ENCODE measurements at places on chromosomes 7 and 10. TPM values are rescaled to one million over a fixed set of nuclear protein-coding genes. Genes with fewer than 3 reads are reported as not detected.

DNA sequence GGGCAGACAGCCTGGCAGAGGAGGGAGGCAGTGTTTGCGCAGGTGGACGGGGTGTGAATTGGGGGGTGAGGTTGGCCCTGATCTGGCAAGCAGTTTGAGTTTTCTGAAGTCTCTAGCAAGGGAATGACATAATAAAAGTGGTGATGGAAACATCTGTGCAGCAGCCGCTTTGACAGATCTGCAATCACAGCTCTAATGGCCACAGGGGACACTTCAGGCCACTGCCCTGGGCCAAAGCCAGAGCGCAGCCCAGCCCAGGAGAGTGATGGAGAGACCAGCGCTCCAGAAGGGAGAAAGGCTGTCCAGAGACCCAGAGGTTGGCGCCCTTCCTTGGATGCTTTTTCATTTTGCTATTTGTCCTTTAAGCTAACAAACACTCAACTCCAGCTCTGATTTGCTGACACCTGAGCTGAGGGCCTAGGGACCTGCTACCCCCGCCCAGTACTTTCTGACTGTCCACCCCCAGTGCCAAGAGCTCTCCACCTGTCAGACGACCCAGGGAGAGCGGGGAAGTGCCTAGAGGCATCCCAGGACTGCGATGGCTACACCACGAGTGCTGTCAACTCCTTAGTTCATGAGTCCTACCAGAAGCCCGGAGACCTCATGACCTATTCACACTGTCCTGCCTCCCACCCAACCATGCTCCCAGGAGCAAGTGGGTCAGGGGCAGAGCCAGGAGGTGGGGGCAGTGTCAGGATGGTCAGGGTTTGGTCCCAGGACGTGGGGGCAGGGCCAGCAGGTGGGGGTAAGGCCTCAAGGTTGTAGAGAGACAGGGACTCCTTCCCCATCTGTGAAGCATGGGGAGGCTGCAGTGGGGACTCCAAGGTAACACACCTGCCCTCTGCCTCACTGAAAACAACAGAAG lies 112.6 kb downstream of the PRKAG2 start:
- peaks cover 41% of the 10 kb centered on the region for H3K4me1 ChIP-seq
- no peak overlapping the region for H3K4me3 ChIP-seq
- H3K27ac ChIP-seq = no peak overlapping the region
- no peaks in the 10 kb centered on the region for H3K27me3 ChIP-seq
- no peak for DNase-seq

DNA sequence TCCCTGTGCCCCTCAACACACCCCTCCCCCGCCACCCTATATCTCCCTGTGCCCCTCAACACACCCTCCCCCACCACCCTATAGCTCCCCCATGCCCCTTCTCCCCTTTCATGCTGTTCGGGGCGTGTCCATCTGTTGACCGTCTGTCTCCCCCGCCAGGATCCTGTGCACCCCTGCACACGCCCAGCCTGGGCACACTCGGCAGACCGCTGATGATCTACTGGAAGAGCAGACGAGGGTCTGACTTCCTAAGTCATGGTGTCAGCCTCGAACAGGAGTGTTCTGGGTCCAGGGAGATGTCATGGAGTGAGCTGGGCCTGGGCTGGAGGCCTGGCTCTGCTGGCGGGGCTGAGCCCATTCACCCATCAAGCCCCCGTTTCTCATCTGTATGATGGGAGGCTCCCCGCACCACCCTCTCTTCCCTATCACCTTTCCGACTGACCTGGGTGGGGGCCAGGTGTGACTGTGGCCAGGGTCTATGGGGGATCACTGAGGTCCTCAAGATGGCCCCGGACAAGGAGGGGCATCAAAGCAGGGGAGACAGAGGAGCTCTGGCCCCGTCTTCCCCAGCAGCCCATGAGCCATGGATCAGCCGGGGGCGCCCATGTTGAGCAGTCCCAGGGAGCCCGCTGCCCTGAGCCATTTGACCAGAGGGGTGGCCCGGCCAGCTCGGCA lies 48.3 kb downstream of the PDGFA start:
- H3K36me3 ChIP-seq = no peaks in the 10 kb centered on the region
- H3K4me3 ChIP-seq = no peak overlapping the region
- peaks cover 11% of the 10 kb centered on the region for H3K4me1 ChIP-seq
- DNase-seq = no peak
- peak overlapping the region; percentile 72 for H3K27ac ChIP-seq

DNA sequence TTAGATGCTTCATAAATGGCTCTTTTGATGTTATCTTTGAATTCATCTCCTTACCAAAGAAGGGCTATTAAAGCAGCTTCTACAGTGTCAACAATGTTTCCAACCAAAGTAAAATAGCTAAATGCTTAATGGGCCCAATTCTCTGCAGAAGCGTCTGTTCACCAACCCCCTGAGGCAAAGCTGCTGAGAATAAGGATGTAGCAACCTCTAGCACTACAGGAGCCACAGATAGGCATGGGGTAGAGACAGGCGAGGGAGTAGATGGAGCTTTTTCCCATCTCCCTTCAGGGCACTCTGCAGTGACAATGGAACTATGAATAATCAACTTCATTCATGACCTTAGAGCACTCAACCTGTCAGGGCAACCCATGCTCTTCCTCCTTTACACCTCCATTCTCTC lies 134.1 kb downstream of the FZD1 start:
- DNase-seq = no peak
- H3K36me3 ChIP-seq = no peaks in the 10 kb centered on the region
- H3K27me3 ChIP-seq = no peaks in the 10 kb centered on the region
- no peaks in the 10 kb centered on the region for H3K4me1 ChIP-seq

- H3K36me3 ChIP-seq = no peaks in the 10 kb centered on the region
- H3K4me1 ChIP-seq = no peaks in the 10 kb centered on the region
- DNase-seq = no peak
Measured at GRCh38 chr7:115881476-115881875, 149.1 kb downstream of the TFEC start.

- no peak for DNase-seq
- no peak overlapping the region for H3K27ac ChIP-seq
- H3K4me3 ChIP-seq = no peak overlapping the region
- no peaks in the 10 kb centered on the region for H3K4me1 ChIP-seq
Measured at GRCh38 chr10:11831520-11831951, 8.4 kb downstream of the PROSER2 start.

GRCh38 chr7:35035511-35035961 lies 1.7 kb downstream of the DPY19L1 start:
- peak; percentile 11 for DNase-seq
- H3K27me3 ChIP-seq = no peaks in the 10 kb centered on the region

KCNH2 gene
- total RNA-seq = 0.24 TPM

HNRNPH3 gene
- total RNA-seq = 171 TPM

Data from CD8-positive, alpha-beta memory T cell (primary cell).